Right renal pelvis (tissue), 4 donors: ENCODE measurements at places on chromosomes 12 and 14. TPM values are rescaled to one million over a fixed set of nuclear protein-coding genes. Genes with fewer than 3 reads are reported as not detected.

Gene PPP1R12A
- 82.7 TPM for polyA plus RNA-seq

Gene OR6C6
- polyA plus RNA-seq: 0.04 TPM

Gene AMHR2
- polyA plus RNA-seq: 0.40 TPM

Gene CD163
- 7.7 TPM for polyA plus RNA-seq

Gene TSPAN11
- 6.0 TPM for polyA plus RNA-seq

Gene LTB4R2
- polyA plus RNA-seq: 1.8 TPM

Gene TAS2R8
- polyA plus RNA-seq: not detected

Gene SLC38A4
- polyA plus RNA-seq: 22.1 TPM

Gene MORN3
- 2.3 TPM for polyA plus RNA-seq

Gene PAPOLA
- 180 TPM for polyA plus RNA-seq

Gene TAS2R20
- polyA plus RNA-seq: 2.0 TPM

Gene SLC5A8
- 33.8 TPM for polyA plus RNA-seq

Gene TRIM9
- polyA plus RNA-seq: 2.2 TPM

Gene DLK1
- 5.1 TPM for polyA plus RNA-seq

Gene STRAP
- polyA plus RNA-seq: 180 TPM

Gene IQSEC3
- polyA plus RNA-seq: 5.8 TPM

Gene SRRM4
- polyA plus RNA-seq: not detected

Gene EPYC
- not detected for polyA plus RNA-seq

Gene RTL1
- 0.08 TPM for polyA plus RNA-seq

Gene ANO4
- 0.75 TPM for polyA plus RNA-seq

Gene TAS2R19
- polyA plus RNA-seq: 0.95 TPM

Gene NRL
- 2.8 TPM for polyA plus RNA-seq

Gene CHMP4A
- polyA plus RNA-seq: 50.1 TPM

Gene MGP
- 41.2 TPM for polyA plus RNA-seq

Gene ASCL1
- not detected for polyA plus RNA-seq

Gene GPRC5A
- 10.5 TPM for polyA plus RNA-seq

Gene FSCB
- not detected for polyA plus RNA-seq

Gene RXYLT1
- polyA plus RNA-seq: 35.9 TPM

Gene MIP
- not detected for polyA plus RNA-seq

Gene CMA1
- not detected for polyA plus RNA-seq

Gene DBX2
- polyA plus RNA-seq: 0.07 TPM

Gene KRT80
- 1.4 TPM for polyA plus RNA-seq

Gene CLEC4D
- polyA plus RNA-seq: 0.30 TPM

Gene OLR1
- polyA plus RNA-seq: 1.2 TPM

Gene GRIP1
- polyA plus RNA-seq: 22.5 TPM

Gene TMEM63C
- polyA plus RNA-seq: 1.7 TPM

Gene TESPA1
- 0.34 TPM for polyA plus RNA-seq

Gene PUS1
- 13.6 TPM for polyA plus RNA-seq

Gene SLC35E3
- polyA plus RNA-seq: 18.3 TPM

Gene NOVA1
- 18.5 TPM for polyA plus RNA-seq

Gene LAG3
- 1.9 TPM for polyA plus RNA-seq

Gene IFNG
- not detected for polyA plus RNA-seq

Gene DICER1
- 60.9 TPM for polyA plus RNA-seq

Gene MIPOL1
- 11.2 TPM for polyA plus RNA-seq

Gene ABCD2
- 0.12 TPM for polyA plus RNA-seq
